Karpas-422 (cell line): ENCODE measurements at places on chromosomes 7 and 10. TPM values are rescaled to one million over a fixed set of nuclear protein-coding genes. Genes with fewer than 3 reads are reported as not detected.

The PDCD4 gene
- total RNA-seq: 40.0 and 77.4 TPM in 2 replicates

The COPS6 gene
- total RNA-seq: 52.7 and 61.1 TPM in 2 replicates

The VIPR2 gene
- not detected in 2 replicates for total RNA-seq

DNA sequence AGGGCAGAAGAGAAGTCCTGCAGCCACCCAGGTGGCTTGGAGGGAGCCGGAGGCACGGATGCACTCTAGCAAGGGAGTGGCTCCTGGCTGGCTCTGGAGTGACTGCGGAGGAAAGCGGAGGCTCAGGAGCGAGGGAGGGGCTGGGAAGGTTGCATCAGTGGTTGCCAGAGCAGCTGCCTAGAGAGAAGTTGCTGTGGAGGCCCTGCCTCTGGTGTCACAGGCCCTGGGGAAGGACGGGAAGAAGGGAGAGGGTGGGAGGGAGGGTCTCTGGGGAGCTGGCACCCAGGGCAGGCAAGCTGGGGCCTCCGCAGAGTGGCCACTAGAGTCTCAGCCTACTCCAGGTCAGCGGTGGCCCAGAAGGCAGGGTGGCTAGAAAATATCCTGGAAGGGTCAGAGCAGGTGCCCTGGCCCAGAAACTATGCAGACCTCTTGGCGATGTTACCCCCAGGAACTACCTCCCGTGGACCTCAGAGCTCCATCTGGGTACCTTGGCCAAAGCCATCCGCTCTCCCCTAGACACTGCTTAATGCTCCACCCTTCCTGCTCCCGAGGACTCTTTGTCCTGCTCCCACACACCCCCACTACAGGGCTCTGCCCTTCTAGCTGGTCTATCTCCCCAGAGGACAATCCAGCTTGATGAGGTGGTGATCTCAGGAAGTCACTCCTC lies 164.3 kb downstream of the NRF1 start:
- H3K27me3 ChIP-seq: no peaks in the 10 kb centered on the region
- H3K27ac ChIP-seq: no peak overlapping the region
- H3K36me3 ChIP-seq: no peaks in the 10 kb centered on the region
- H3K4me1 ChIP-seq: peaks cover 35% of the 10 kb centered on the region

- no peaks in the 10 kb centered on the region for H3K27me3 ChIP-seq
- H3K36me3 ChIP-seq: no peaks in the 10 kb centered on the region
- no peak overlapping the region for H3K4me3 ChIP-seq
Measured at GRCh38 chr10:73967022-73967429, 30.9 kb upstream of the VCL start.

DNA sequence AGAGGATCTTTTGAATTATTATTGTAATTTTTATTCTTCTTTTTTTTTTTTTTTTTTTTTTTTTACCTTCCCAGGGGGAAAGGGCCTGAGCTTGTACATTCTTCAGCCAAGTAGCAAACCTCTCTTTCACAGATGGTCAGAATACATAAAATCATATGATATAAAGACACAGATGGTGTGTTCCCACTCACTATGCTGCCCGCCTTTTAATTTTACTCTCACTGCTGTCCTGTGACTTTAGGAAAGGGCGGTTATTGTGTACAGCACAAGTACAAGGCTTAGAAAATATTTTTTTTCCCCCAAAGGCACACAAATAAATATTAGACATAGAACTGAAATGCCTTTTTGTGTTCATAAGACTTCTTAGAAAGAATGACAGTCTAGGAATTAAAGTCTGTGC lies 213.6 kb downstream of the RPS24 start:
- H3K4me3 ChIP-seq: no peak overlapping the region
- H3K27ac ChIP-seq: no peak overlapping the region
- H3K4me1 ChIP-seq: no peaks in the 10 kb centered on the region
- H3K36me3 ChIP-seq: no peaks in the 10 kb centered on the region
- H3K27me3 ChIP-seq: no peaks in the 10 kb centered on the region; the same call in 1 of the 2 replicates

GRCh38 chr10:37275216-37275777 lies 149.9 kb downstream of the ANKRD30A start:
- H3K36me3 ChIP-seq: no peaks in the 10 kb centered on the region
- no peak overlapping the region for H3K27ac ChIP-seq
- H3K4me3 ChIP-seq: no peak overlapping the region

The AKR1C8 gene
- not detected in 2 replicates for total RNA-seq

The OGA gene
- 43.5 and 65.0 TPM in 2 replicates for total RNA-seq

GRCh38 chr7:30950197-30950596 lies 13.6 kb upstream of the GHRHR start:
- no peaks in the 10 kb centered on the region for H3K36me3 ChIP-seq
- H3K27ac ChIP-seq: no peak overlapping the region
- no peaks in the 10 kb centered on the region for H3K27me3 ChIP-seq

The EIF4EBP2 gene
- 35.3 and 78.0 TPM in 2 replicates for total RNA-seq

DNA sequence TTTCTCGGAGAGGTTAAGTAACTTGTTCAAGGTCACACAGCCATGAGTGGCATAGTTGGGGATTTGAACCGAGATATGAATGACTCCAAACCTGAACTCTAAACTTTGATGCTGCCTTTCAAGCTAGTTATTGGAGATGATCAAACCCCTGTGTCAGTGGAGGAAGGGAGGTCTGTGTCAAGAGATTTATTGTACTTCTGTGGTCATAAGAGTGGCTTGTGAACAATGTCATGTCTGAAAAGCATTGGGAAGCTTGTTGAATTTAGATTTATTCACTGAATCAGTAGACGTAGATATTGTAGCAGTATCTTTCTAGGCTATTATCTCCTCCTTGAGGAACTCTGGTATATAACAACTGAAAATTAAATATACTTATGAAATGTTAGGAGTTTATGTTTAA lies 27.3 kb downstream of the SNX10 start:
- peaks cover 20% of the 10 kb centered on the region for H3K4me1 ChIP-seq
- H3K27ac ChIP-seq: no peak overlapping the region
- H3K27me3 ChIP-seq: no peaks in the 10 kb centered on the region
- DNase-seq: no peak
- H3K4me3 ChIP-seq: no peak overlapping the region
- H3K36me3 ChIP-seq: no peaks in the 10 kb centered on the region

The HOXA5 gene
- total RNA-seq: 3.6 and 4.1 TPM in 2 replicates

The NXPH1 gene
- not detected in 2 replicates for total RNA-seq

DNA sequence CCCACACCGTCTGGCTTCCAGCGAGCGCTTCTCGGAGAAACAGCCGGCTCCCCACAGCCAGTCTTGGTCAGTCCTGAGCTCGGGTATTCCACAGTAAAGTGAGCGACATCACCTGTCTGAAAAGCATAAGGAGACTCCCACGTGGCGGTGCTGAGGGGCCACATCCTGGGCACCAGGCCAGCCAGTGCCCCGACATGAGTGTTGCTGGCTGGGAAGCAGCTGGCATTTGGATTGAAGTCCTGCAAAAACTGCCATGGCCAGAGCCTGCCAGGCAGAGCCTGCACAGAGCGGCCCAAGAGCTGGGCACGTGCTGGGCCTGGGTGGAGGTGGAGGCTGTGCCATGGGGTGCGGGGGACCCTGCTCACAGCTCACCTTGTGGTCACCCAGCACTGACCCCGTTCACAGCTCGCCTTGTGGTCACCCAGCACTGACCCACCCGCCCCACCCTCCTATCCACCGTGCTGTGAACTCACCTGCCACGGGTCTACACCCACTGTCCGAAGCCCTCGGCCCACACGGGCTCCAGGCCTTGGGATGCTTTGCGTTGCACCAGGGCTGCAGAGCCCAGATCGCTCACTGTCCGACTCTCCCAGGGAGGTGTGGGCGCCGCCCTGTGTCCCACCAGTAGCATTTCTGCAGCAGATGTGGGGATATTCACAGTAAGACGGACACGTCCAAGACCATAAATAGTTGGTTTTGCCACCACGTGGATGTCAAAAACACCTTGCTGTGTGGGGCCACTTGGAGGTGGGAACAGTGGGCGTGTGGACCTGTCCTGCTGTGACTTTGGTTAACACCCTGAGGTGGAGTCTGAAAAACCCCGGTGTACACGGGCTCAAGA lies 48.8 kb downstream of the PITRM1 start:
- no peaks in the 10 kb centered on the region for H3K27me3 ChIP-seq
- no peak overlapping the region for H3K27ac ChIP-seq
- no peak for DNase-seq
- H3K4me1 ChIP-seq: no peaks in the 10 kb centered on the region

DNA sequence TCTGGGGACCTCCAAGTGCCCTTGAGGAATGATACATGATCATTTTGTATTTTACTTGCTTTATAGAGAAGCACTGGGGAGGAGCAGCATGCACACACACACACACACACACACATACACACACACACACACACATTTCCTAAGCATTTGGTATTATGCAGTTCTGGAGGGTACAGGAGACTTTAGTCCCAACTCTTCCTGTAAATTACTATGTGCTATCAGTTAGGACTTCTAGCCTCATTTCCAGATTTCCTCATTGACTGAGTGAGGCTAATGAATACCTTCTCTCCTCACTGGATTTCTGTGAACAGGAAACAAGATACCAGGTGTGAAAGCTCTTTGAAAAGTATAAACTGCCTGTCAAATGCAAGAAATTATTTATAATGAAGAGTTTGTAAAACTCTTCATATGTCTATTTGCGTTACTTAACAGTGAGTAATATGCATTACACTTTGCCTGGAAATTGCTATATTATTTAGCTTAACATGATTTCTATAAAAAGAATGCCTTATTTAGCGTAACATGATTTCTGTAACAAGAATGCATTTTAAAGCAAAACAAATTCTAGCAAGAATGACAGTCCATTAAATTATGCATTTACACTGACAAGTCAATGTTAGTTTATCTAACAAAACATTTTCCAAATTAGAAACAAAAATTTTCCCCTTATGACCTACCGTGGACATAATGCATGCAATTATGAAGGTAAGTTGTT lies 34.2 kb downstream of the ACTA2 start:
- H3K27ac ChIP-seq: no peak overlapping the region
- no peaks in the 10 kb centered on the region for H3K4me1 ChIP-seq
- H3K36me3 ChIP-seq: peaks cover 15% of the 10 kb centered on the region; the same call in 1 of the 2 replicates
- H3K4me3 ChIP-seq: no peak overlapping the region

The ASZ1 gene
- not detected in 2 replicates for total RNA-seq

The UCN3 gene
- not detected in 2 replicates for total RNA-seq

DNA sequence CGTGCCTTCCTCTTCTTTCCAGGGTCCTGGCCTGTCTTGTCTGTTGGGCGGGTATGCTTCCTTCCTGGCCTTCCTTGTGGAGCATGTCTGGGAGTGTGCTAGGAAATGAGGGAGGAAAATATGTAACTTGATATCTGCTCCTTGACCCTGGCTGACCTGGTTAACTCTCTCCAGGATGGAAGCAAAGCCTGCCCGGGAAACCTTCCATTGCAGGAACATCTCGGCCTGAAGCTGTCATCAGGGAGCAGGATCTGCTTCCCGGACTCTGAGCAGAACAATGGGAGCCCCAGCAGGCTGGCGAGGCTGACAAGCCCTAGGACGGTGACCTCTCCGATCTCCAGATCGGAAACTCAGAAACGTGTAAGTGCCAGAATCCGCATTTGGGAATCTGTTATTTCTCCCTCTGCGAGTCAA lies 340.3 kb downstream of the FRMD4A start:
- H3K27me3 ChIP-seq: no peaks in the 10 kb centered on the region
- no peak for DNase-seq
- H3K4me1 ChIP-seq: peaks cover 7% of the 10 kb centered on the region
- H3K36me3 ChIP-seq: no peaks in the 10 kb centered on the region
- H3K4me3 ChIP-seq: no peak overlapping the region
- H3K27ac ChIP-seq: no peak overlapping the region

The ADK gene
- 29.0 and 41.4 TPM in 2 replicates for total RNA-seq

GRCh38 chr10:49749144-49749543 lies 13.0 kb downstream of the OGDHL start:
- H3K36me3 ChIP-seq: no peaks in the 10 kb centered on the region
- H3K27ac ChIP-seq: no peak overlapping the region
- no peak overlapping the region for H3K4me3 ChIP-seq
- no peaks in the 10 kb centered on the region for H3K27me3 ChIP-seq
- no peaks in the 10 kb centered on the region for H3K4me1 ChIP-seq

The CASP2 gene
- 22.3 and 23.4 TPM in 2 replicates for total RNA-seq

DNA sequence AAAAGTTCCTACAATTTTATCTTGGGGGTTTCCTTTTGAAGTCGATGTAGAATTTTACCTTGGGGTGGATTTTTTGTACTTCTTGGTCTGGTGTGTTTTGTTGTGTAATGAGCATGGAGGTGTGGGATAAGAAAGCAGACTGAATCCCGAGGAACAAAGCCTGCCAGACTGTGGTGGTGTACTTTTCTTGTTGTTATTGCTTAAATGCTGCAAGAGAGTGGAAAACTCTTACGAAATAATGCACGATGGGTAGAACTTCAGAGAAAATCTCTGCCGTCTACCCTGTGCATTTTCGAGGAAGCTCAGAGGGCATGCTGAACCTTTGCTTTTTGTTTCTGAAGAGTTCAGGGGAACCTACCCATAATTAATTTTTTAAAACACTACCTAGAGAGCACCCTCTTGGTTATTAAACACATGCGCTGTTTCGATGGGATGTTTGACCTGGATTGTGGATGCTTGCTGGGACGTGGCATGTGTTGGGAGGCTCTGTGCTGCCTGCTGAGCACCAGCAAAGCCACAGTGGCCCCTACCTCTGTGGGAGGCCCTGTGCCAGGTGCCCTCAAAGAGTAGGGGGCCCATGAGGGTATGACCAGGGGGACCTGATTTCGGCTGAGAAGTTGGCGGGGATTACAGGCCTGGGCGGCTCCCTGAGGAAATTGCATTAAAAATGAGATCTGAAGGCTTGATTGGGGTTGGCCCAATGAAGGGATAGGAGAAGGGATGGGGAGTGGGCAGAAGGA lies 94.1 kb downstream of the TCF7L2 start:
- no peak for DNase-seq
- no peaks in the 10 kb centered on the region for H3K4me1 ChIP-seq
- H3K27me3 ChIP-seq: no peaks in the 10 kb centered on the region
- no peak overlapping the region for H3K4me3 ChIP-seq
- H3K27ac ChIP-seq: no peak overlapping the region
- H3K36me3 ChIP-seq: no peaks in the 10 kb centered on the region

- no peaks in the 10 kb centered on the region for H3K4me1 ChIP-seq
- H3K36me3 ChIP-seq: no peaks in the 10 kb centered on the region
- no peak overlapping the region for H3K27ac ChIP-seq
- no peak for DNase-seq
- H3K4me3 ChIP-seq: no peak overlapping the region
Measured at GRCh38 chr10:133067149-133068105, 20.3 kb upstream of the ADGRA1 start.

- H3K4me3 ChIP-seq: no peak overlapping the region
- H3K27ac ChIP-seq: no peak overlapping the region
- H3K4me1 ChIP-seq: no peaks in the 10 kb centered on the region
- no peak for DNase-seq
- H3K36me3 ChIP-seq: no peaks in the 10 kb centered on the region
Measured at GRCh38 chr7:85573346-85573745, 386.5 kb upstream of the SEMA3D start.

- H3K27me3 ChIP-seq: no peaks in the 10 kb centered on the region
- H3K4me3 ChIP-seq: no peak overlapping the region
- no peak overlapping the region for H3K27ac ChIP-seq
- no peaks in the 10 kb centered on the region for H3K36me3 ChIP-seq
- peak; percentile 85 for DNase-seq
- peaks cover 4% of the 10 kb centered on the region for H3K4me1 ChIP-seq
Measured at GRCh38 chr10:16777473-16778370, 39.5 kb downstream of the RSU1 start.

The NPFFR1 gene
- not detected in 2 replicates for total RNA-seq

- no peaks in the 10 kb centered on the region for H3K27me3 ChIP-seq
- no peaks in the 10 kb centered on the region for H3K36me3 ChIP-seq
- no peak overlapping the region for H3K4me3 ChIP-seq
- no peak for DNase-seq
Measured at GRCh38 chr10:61804414-61804813, 97.1 kb upstream of the ARID5B start.
